CD4-positive, alpha-beta T cell (primary cell): ENCODE measurements at places on chromosomes 16 and 17. TPM values are rescaled to one million over a fixed set of nuclear protein-coding genes. Genes with fewer than 3 reads are reported as not detected.

Gene CCL2
- total RNA-seq: not detected

Gene CD79B
- 5.3 TPM for total RNA-seq

Gene AARSD1
- 70.8 TPM for total RNA-seq

Gene MT1G
- total RNA-seq: not detected

Gene RSAD1
- total RNA-seq: 44.7 TPM

Gene KRT23
- total RNA-seq: not detected

Gene NOXO1
- total RNA-seq: 0.56 TPM

DNA sequence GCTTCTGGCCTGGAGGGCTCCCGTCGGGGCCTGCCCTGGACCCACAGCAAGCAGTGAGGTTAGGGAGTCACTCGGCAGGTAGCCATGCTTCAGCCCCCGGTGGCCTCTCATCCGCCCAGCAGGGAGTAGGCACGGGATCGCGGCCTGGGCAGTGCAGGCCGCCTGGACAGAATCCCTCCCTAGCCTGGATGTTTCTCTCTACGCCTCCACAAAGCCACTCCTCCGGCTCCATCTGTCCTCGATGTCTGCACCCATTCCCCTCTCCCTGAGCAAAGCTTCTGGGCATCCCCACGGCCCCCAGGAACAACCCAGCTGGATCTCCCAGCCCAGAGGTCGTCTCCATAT, 145.2 kb downstream of the RBFOX3 start:
- no peak overlapping the region for H3K27ac ChIP-seq
- H3K27me3 ChIP-seq: no peaks in the 10 kb centered on the region
- no peak for DNase-seq
- H3K4me3 ChIP-seq: no peak overlapping the region
- H3K4me1 ChIP-seq: no peaks in the 10 kb centered on the region

DNA sequence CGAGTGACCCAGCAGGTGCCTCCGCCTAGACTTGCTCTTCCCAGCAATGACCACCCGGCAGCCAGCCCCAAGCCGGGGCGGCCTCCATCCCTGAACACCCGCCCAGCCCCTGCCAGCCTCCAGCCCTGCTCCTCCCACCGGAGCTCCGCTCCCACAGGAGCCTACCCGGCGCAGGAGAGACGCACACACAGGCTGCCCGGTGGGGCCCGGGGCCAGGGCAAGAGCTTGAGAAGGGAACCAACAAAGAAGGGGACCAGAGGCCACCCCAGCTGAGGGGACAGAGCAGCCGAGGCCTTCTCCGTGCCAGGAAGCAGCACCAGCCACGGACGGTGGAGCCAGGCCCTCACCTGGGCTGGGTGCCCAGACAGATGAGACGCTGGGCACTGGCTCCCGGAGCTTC, 13.8 kb downstream of the PKD1 start:
- H3K36me3 ChIP-seq: no peaks in the 10 kb centered on the region
- H3K27me3 ChIP-seq: no peaks in the 10 kb centered on the region
- H3K27ac ChIP-seq: no peak overlapping the region
- peaks cover 2% of the 10 kb centered on the region for H3K4me1 ChIP-seq
- DNase-seq: no peak

DNA sequence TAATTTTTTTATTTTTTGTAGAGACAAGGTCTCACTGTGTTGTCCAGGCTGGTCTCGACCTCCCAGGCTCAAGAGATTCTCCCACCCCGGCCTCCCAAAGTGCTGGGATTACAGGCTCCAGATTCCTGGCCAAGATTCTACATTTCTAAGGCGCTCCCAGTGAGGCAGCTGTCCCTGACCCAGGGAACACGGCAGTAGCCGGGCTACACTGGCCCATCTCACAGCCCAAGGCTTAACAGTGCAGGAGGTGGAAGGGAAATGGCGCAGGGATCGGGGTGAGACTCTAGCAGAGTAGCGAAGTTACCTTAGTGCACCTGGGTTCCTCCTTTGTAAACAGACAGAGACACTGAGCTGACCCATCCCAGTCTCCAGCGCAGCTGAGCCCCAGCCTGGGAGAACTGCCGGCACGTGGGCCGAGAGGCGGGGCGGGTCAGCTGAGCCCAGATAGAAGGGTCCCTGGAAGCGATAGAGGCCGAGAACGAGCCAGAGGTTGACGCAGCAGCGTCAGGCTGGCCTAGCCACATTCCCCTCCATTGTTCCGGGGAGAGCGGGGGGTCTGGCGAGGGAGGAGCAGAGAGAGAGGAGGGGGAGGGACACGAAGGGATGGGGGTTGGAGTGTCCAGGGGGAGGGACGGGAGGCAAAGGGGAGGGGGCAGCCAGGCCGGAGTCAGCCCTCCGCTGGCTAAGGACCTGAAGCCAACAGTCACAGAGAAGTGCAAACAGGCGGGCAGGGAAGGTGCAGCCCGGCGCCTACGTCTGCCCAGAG, 2.5 kb downstream of the CARHSP1 start:
- DNase-seq: no peak
- H3K36me3 ChIP-seq: no peaks in the 10 kb centered on the region
- no peak overlapping the region for H3K27ac ChIP-seq

- H3K27ac ChIP-seq: no peak overlapping the region
- no peaks in the 10 kb centered on the region for H3K36me3 ChIP-seq
- no peaks in the 10 kb centered on the region for H3K4me1 ChIP-seq
- H3K27me3 ChIP-seq: peaks cover 3% of the 10 kb centered on the region
- H3K4me3 ChIP-seq: no peak overlapping the region
Observed at GRCh38 chr17:72359811-72360210, 239.0 kb downstream of the SOX9 start.

- H3K4me3 ChIP-seq: no peak overlapping the region
- no peaks in the 10 kb centered on the region for H3K27me3 ChIP-seq
- no peak overlapping the region for H3K27ac ChIP-seq
- no peaks in the 10 kb centered on the region for H3K36me3 ChIP-seq
Observed at GRCh38 chr16:83390759-83391158, 417.0 kb upstream of the HSBP1 start.

DNA sequence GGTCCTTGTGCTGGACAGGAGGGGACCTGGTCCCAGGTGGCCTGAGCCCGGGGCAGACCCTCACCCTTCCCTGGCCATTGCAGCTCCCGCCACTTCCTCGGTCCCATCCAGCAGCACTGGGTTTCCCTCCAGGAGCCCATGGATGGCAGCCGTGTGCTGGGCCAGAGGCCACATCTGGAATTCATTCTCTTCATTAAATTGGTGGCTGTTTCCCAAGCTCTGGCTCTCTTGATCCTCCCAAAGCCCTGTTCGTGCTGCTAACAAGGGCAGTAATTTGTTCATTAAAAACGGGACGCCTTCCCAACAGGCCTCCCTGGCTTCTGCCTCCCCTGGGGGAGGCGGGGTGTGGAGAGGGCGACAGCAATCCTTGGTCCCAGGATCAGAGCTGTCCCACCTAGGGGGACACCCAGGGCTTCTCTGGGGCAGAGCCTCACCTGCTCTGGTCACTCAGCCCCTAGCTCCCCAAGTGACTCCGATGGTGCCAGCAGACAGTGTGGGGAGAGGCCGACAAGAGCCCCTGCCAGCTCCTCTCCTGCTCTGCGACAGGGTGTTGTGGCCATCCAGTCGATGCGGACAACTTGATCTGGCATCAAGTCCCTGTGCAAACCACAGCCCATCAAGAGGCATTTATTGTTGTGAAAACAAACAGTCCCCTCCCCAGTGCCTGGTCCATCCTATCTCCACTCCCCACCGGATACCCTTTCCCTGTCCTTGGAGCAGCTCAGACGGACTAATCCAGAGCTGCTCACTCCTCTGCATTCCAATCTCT, 44.0 kb downstream of the SDK2 start:
- H3K27ac ChIP-seq: no peak overlapping the region
- no peaks in the 10 kb centered on the region for H3K36me3 ChIP-seq
- no peak overlapping the region for H3K4me3 ChIP-seq
- no peaks in the 10 kb centered on the region for H3K27me3 ChIP-seq
- DNase-seq: no peak

- H3K27ac ChIP-seq: no peak overlapping the region
- H3K4me1 ChIP-seq: peaks cover 21% of the 10 kb centered on the region
- no peaks in the 10 kb centered on the region for H3K27me3 ChIP-seq
- peak overlapping the region; percentile 68 for H3K4me3 ChIP-seq
- no peak for DNase-seq
Observed at GRCh38 chr16:23679274-23679985, 741 bp downstream of the PLK1 start.

DNA sequence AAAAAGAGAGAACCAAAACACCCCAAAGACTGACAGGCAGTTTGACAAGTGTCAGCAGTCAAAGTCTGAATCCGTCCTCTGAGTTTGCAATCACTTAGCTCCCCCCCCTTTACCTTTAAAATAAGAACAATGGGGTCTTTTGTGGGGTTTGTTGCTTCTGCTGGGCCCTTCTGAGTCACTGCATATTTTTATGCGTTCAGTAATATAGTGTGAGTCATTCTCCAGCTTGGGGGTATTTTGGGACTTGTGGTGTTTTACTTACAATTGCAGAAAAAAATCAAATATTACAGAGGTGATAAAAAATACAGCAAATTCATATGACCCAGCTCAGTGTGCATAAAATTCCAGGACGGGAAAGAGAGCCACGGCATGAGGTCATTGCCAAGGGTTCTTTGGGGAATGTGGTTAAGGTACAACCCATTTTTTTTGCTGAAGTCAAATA, 120.1 kb downstream of the CYLD start:
- H3K4me3 ChIP-seq: no peak overlapping the region
- DNase-seq: no peak
- no peak overlapping the region for H3K27ac ChIP-seq
- H3K36me3 ChIP-seq: no peaks in the 10 kb centered on the region
- H3K27me3 ChIP-seq: no peaks in the 10 kb centered on the region

DNA sequence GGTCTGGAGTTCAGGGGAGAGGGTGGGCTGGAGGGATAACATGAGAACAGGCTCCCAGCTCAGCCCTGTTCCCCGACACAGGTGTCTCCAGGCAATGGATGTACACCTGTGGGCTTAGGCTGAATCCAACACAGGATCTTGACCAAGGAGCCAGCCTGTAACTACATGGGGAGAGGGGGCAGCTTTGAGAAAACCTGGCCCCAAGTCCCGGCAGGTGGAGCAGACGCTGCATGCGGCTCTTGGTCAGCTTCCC, 73.3 kb upstream of the TOB1 start:
- H3K27me3 ChIP-seq: no peaks in the 10 kb centered on the region
- DNase-seq: no peak
- H3K4me1 ChIP-seq: peaks cover 41% of the 10 kb centered on the region

GRCh38 chr17:33520426-33521330, 227.6 kb upstream of the ASIC2 start:
- H3K27ac ChIP-seq: no peak overlapping the region
- no peaks in the 10 kb centered on the region for H3K27me3 ChIP-seq
- H3K4me3 ChIP-seq: no peak overlapping the region
- no peaks in the 10 kb centered on the region for H3K36me3 ChIP-seq
- H3K4me1 ChIP-seq: no peaks in the 10 kb centered on the region

- no peak overlapping the region for H3K4me3 ChIP-seq
- peaks cover 2% of the 10 kb centered on the region for H3K4me1 ChIP-seq
- no peaks in the 10 kb centered on the region for H3K27me3 ChIP-seq
- no peaks in the 10 kb centered on the region for H3K36me3 ChIP-seq
- no peak for DNase-seq
Observed at GRCh38 chr16:4247460-4247784, 5.5 kb upstream of the SRL start.

DNA sequence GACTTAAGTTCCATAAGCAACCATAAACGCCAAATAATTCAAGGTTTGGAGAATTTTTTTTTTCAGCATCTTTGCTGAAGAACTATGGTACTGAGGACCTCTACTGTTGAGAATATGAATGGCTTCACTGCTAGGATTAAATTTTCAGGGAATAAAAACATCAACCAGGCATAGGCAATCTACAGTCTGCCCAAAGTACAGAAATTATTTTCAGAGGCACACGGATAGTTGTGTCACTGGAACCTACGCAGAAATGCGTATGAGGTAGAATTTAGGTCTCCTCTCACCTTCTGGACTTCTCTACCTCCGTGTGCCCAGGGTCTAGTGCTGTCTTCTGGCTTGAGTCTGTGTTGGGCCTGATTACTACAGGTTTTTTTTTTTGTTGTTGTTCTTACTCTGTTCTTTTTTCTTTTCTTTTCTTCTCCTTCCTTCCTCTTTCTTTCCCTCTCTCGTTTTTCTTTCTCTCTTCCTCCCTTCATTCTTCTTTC, 39.7 kb downstream of the NACA2 start:
- peaks cover 46% of the 10 kb centered on the region for H3K27me3 ChIP-seq
- no peak overlapping the region for H3K27ac ChIP-seq
- no peak overlapping the region for H3K4me3 ChIP-seq
- no peaks in the 10 kb centered on the region for H3K4me1 ChIP-seq
- DNase-seq: no peak

GRCh38 chr17:61589990-61590389, 1.0 kb downstream of the NACA2 start:
- no peaks in the 10 kb centered on the region for H3K36me3 ChIP-seq
- H3K27ac ChIP-seq: no peak overlapping the region
- H3K4me3 ChIP-seq: no peak overlapping the region

- no peak for DNase-seq
- H3K4me1 ChIP-seq: peaks cover 61% of the 10 kb centered on the region
- H3K36me3 ChIP-seq: peaks cover 3% of the 10 kb centered on the region
- no peak overlapping the region for H3K4me3 ChIP-seq
- H3K27me3 ChIP-seq: no peaks in the 10 kb centered on the region
Observed at GRCh38 chr17:75350706-75351105, 54.8 kb downstream of the GRB2 start.

- no peak overlapping the region for H3K4me3 ChIP-seq
- no peaks in the 10 kb centered on the region for H3K4me1 ChIP-seq
- no peak overlapping the region for H3K27ac ChIP-seq
- peaks cover 12% of the 10 kb centered on the region for H3K36me3 ChIP-seq
- no peaks in the 10 kb centered on the region for H3K27me3 ChIP-seq
Observed at GRCh38 chr16:58109330-58109729, 19.9 kb downstream of the CFAP20 start.

DNA sequence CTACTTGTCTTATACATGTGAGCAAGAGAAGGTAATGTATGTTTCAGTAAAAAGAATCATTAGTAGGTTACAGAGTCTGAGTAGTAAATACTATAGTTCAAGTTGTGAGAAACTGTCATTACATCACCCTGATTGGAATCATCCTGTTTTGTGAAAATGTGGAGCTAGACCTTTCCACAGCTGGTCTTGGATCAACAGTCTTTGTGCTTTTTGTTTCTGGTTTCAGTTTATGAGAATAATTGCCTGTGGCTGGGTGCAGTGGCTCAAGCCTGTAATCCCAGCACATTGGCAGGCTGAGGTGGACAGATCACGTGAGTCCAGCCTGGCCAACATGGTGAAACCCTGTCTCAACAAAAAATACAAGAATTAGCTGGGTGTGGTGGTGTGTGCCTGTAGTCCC, 19.7 kb upstream of the SHISA9 start:
- H3K36me3 ChIP-seq: no peaks in the 10 kb centered on the region
- H3K27me3 ChIP-seq: peaks cover 6% of the 10 kb centered on the region
- no peak for DNase-seq
- H3K27ac ChIP-seq: no peak overlapping the region
- H3K4me3 ChIP-seq: no peak overlapping the region

GRCh38 chr17:46865100-46865499, 13.7 kb downstream of the WNT9B start:
- H3K4me1 ChIP-seq: no peaks in the 10 kb centered on the region
- DNase-seq: no peak
- H3K27ac ChIP-seq: no peak overlapping the region
- no peak overlapping the region for H3K4me3 ChIP-seq
- peaks cover 3% of the 10 kb centered on the region for H3K27me3 ChIP-seq

- H3K4me1 ChIP-seq: peaks cover 3% of the 10 kb centered on the region
- H3K36me3 ChIP-seq: no peaks in the 10 kb centered on the region
- no peaks in the 10 kb centered on the region for H3K27me3 ChIP-seq
- no peak overlapping the region for H3K27ac ChIP-seq
- DNase-seq: no peak
Observed at GRCh38 chr16:87506423-87507350, 13.9 kb upstream of the ZCCHC14 start.
